Heart right ventricle (tissue), 16 donors: ENCODE measurements at places on chromosomes 13 and 19. TPM values are rescaled to one million over a fixed set of nuclear protein-coding genes. Genes with fewer than 3 reads are reported as not detected.

ADM5 gene
- 0.46 TPM for total RNA-seq

MEGF8 gene
- total RNA-seq, result 34.5 TPM

DNA sequence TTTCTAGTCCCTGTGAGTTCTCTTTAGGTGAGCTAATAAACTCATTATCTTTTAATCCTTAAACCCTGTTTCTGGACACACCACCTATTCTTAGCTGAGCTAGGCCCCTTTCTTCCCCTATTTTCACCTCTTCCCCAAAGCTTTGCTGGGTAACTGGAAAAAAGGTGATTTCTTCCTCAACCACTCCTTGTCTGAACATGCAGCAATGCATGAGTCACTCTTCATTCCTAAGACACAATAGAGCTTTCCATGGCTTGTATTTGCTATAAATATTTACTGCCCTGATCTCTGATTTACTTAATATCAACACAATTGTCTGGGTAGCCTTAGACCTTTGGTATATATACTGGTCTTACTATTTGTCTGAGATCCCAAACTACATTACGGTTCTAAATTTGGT, 370.9 kb downstream of the KLF5 start:
- H3K36me3 ChIP-seq, result no peaks in the 10 kb centered on the region
- H3K27ac ChIP-seq, result no peak overlapping the region

DNA sequence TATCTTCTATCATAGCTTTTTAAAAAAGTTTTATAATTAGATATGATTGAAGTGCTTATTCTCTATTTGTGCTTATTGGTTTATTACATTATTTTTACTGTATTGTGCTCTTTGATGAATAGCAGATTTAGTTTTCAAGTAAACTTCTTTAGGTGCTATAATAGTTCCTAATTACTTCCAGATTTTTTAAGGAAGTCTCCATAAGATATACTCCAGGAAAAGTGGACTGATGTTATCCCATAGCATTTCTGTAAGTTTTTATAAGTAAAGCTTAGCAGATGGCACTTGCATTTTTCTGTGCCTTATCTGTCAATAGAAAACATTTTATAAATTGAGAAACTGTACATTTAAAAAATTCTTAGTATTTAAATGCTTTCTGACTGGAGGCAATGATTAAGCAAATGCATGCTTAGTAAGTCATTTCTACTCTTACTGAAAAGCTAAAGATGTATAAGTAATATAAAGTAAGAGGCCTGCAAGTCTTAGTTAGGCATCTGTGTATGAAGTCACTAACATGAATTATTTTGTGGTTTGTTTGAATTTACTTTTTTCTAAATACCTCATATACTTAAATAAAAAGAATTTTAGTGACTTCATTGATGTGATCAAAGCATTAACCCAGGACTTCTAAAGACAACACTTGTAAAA, 182.8 kb downstream of the MAB21L1 start:
- H3K4me1 ChIP-seq, result no peaks in the 10 kb centered on the region
- DNase-seq, result no peak
- H3K27ac ChIP-seq, result no peak overlapping the region

- peaks cover 10% of the 10 kb centered on the region for H3K36me3 ChIP-seq
- no peak overlapping the region for H3K4me3 ChIP-seq
- peaks cover 5% of the 10 kb centered on the region for H3K4me1 ChIP-seq
- H3K27ac ChIP-seq, result no peak overlapping the region
- no peaks in the 10 kb centered on the region for H3K27me3 ChIP-seq
These were observed 28.4 kb downstream of the ANKRD27 start for GRCh38 chr19:32646556-32646955.

DNA sequence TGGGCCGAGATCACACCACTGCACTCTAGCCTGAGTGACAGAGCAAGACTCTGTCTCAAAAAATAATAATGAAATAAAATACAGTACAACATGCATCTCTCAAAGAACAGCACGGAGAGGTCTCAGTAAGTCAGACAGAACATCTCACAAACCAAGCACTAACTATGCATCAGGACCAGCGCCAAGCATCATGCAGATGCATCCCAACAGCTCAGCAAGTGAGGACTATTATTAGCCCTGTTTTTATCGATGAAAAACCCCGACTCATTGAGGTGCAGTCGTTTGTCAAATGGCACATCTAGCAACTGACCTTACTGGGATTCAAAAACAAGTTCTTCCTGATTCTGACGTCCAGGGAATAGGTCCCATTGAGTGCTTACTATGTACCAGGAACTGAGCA, 3.8 kb downstream of the C19orf47 start:
- peaks cover 60% of the 10 kb centered on the region for H3K4me1 ChIP-seq
- H3K27ac ChIP-seq, result peak overlapping the region; percentile 69
- no peaks in the 10 kb centered on the region for H3K27me3 ChIP-seq
- no peak overlapping the region for H3K4me3 ChIP-seq
- no peak for DNase-seq

- no peaks in the 10 kb centered on the region for H3K27me3 ChIP-seq
- no peaks in the 10 kb centered on the region for H3K36me3 ChIP-seq
- no peak overlapping the region for H3K27ac ChIP-seq
- no peak overlapping the region for H3K4me3 ChIP-seq
These were observed 80.7 kb downstream of the RNASEH2B start for GRCh38 chr13:50990065-50990817.

- DNase-seq, result no peak
- no peak overlapping the region for H3K4me3 ChIP-seq
- H3K36me3 ChIP-seq, result peaks cover 35% of the 10 kb centered on the region
- H3K27ac ChIP-seq, result no peak overlapping the region
- peaks cover 9% of the 10 kb centered on the region for H3K4me1 ChIP-seq
These were observed 3.0 kb upstream of the TNNT1 start for GRCh38 chr19:55152017-55152416.

- peaks cover 19% of the 10 kb centered on the region for H3K27me3 ChIP-seq
- H3K27ac ChIP-seq, result no peak overlapping the region
- no peak overlapping the region for H3K4me3 ChIP-seq
- no peaks in the 10 kb centered on the region for H3K4me1 ChIP-seq
These were observed 74.8 kb upstream of the TM9SF2 start for GRCh38 chr13:99426426-99426825.
